Ovary (tissue), 10 donors: ENCODE measurements at places on chromosomes 2 and 18. TPM values are rescaled to one million over a fixed set of nuclear protein-coding genes. Genes with fewer than 3 reads are reported as not detected.

The PLCD4 gene
- 1.3 TPM for total RNA-seq

The SIX3 gene
- total RNA-seq: not detected

GRCh38 chr18:3213300-3214059 lies 6.3 kb downstream of the MYOM1 start:
- DNase-seq: no peak
- no peak overlapping the region for H3K27ac ChIP-seq
- H3K36me3 ChIP-seq: no peaks in the 10 kb centered on the region
- H3K27me3 ChIP-seq: no peaks in the 10 kb centered on the region
- H3K4me1 ChIP-seq: no peaks in the 10 kb centered on the region

DNA sequence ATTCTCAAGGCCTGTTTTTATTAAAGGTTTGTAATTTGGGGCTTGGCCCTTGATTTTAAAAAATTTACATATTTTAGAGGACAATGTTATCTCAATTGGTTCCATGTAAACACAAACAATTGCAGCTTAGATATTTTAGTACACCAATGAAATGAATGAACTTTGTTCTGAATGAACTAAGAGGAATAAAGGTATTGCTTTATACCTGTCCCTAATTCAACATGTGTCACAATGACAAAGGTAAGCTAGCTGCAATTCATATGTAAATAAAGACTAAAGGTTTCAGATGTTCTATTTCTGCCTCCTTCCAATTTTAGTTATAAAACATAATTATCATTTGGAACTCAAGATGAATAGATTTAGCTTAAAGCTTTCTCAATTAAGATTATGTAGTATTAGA lies 11.4 kb downstream of the HOXD1 start:
- no peak for DNase-seq
- no peaks in the 10 kb centered on the region for H3K27me3 ChIP-seq
- H3K27ac ChIP-seq: no peak overlapping the region
- no peaks in the 10 kb centered on the region for H3K36me3 ChIP-seq
- H3K4me3 ChIP-seq: no peak overlapping the region

The SP110 gene
- total RNA-seq: 21.4 TPM

- no peaks in the 10 kb centered on the region for H3K36me3 ChIP-seq
- DNase-seq: no peak
- no peaks in the 10 kb centered on the region for H3K27me3 ChIP-seq
- no peak overlapping the region for H3K27ac ChIP-seq
Observed at GRCh38 chr2:127095784-127096183, 11.2 kb downstream of the BIN1 start.

- H3K4me3 ChIP-seq: no peak overlapping the region
- DNase-seq: no peak
- H3K27me3 ChIP-seq: no peaks in the 10 kb centered on the region
- H3K27ac ChIP-seq: no peak overlapping the region
Observed at GRCh38 chr2:88813612-88814011, 122.1 kb downstream of the RPIA start.

DNA sequence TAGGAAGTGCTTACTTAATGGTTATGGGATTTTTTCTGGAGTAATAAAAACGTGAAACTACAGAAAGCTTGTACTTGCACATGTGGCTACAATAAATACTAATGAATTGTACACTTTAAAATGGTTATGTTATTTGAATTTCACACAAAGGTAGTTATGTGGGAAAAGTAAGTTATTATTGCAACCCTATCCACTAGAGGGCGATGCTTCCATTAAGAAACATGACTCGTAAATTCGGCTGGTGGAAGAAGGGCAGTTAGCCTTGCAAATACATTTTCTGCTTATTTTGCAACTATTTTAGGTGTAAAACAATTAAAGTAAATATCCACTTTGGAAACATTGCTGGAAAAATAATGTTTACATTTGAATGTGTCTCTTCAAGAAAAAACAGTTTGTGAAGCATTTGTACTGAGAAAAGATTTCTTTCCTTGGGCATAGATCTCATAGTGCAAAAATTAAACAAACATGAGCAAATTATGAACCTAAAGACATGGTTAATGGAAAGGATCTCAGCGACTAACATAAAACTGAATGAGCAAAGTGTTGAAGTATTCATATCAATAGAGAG lies 68.1 kb upstream of the CSRNP3 start:
- H3K36me3 ChIP-seq: no peaks in the 10 kb centered on the region
- H3K4me3 ChIP-seq: no peak overlapping the region
- no peaks in the 10 kb centered on the region for H3K4me1 ChIP-seq
- no peak for DNase-seq
- H3K27me3 ChIP-seq: no peaks in the 10 kb centered on the region

The FAM98A gene
- 48.6 TPM for total RNA-seq

DNA sequence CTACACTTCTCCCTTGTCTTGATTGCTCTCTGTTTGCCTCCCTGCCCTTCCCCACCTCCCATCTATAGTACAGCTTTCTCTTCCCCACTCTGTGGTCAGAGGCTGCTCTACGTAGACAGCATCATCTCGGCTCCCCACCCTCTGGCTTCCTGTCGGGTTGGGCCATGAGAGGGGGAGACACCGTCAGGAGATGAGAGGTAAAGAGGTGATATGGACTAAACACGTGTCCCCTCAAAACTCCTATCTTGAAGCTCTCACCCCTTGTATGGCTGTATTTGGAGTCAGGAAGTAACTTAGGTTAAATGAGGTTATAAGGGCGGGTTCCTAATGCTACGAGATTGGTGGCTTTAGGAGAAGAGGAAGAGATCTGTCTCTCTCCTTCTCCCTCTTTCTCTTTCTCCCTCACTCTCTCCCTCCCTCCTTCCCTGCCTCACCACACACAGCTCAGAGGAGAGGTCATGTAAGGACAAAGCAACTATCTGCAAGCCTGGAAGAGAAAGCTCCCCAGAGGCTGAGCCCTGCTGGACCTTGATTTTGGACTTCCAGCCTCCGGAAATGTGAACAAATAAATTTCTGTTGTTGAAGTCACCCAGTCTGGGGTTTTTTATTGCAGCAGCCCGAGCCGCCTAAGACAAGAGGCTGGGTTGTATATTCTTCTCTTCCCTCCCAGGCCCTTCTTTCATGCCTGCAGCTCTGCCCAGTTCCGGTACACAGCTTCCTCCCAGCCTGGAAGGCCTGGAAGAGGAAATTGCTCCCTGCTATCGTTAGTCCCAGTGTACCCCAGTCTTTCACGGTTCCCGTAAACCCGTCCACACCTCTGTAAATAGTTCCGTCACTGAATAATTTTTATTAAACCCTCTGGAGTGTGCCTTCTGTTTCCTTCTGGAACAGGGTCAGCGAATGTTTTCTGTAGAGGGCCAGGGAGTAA lies 138.0 kb downstream of the AKAIN1 start:
- H3K27ac ChIP-seq: no peak overlapping the region
- DNase-seq: no peak
- no peak overlapping the region for H3K4me3 ChIP-seq
- H3K36me3 ChIP-seq: no peaks in the 10 kb centered on the region
- no peaks in the 10 kb centered on the region for H3K27me3 ChIP-seq

- no peaks in the 10 kb centered on the region for H3K27me3 ChIP-seq
- no peaks in the 10 kb centered on the region for H3K4me1 ChIP-seq
- H3K4me3 ChIP-seq: no peak overlapping the region
- H3K27ac ChIP-seq: no peak overlapping the region
Observed at GRCh38 chr2:55056024-55056521, 5.8 kb upstream of the RTN4 start.

DNA sequence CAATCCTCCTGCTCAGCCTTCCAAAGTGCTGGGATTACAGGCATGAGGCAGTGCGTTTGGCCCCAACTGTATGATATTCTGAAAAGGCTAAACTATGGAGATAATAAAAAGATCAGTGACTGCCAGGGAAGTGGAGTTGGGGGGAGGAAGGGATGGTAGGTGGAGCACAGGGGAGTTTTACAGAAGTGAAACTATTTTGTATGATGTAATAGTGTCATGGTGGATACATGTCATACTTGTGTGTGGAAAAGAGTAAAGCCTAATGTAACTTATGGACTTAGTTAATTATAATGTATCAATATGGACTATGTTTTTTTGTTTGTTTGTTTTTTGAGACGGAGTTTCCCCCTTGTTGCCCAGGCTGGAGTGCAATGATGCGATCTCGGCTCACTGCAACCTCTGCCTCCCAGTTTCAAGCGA lies 2.9 kb upstream of the GGCX start:
- no peak overlapping the region for H3K4me3 ChIP-seq
- DNase-seq: no peak
- H3K36me3 ChIP-seq: no peaks in the 10 kb centered on the region
- H3K4me1 ChIP-seq: peaks cover 6% of the 10 kb centered on the region

DNA sequence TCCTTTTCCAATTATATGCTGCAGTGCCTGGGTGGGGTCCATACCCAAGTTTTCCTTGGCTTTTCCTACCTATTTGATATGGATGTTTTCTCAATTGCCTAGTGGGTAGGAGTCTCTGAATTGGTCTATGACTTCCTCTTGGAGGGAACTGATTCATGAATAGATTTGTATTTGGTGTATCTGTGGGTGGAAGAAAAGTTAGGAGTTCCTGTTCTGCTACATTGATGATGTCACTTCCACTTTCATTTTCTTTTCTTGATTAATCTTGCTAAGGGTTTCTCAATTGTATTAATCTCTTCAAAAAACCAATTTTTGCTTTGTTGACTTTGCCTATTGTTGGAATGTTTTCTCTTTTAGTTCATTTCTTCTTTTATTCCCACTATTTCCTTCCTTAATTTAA lies 37.4 kb upstream of the SLC9A2 start:
- DNase-seq: no peak
- no peaks in the 10 kb centered on the region for H3K4me1 ChIP-seq
- H3K27ac ChIP-seq: no peak overlapping the region
- no peaks in the 10 kb centered on the region for H3K36me3 ChIP-seq

DNA sequence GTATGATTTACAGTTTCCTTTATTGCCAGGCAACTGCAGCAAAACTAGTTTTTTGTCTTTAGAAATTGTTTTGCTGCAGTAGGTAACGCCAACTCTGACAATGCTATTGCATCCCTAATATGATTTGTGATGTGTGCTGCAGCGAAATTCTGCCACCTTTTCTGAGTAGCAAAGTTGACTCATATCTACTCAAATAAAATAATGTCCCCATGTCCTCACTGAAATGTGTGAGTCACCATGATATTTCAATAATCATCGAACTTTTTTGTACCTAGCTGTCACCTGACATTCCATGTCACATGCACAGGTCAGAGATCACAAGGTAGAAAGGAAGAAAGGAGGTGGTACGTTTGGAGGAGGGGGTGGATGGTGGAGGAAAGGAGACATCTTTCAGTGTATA lies 205.0 kb downstream of the RAD51AP2 start:
- no peak for DNase-seq
- H3K4me1 ChIP-seq: no peaks in the 10 kb centered on the region
- H3K27ac ChIP-seq: no peak overlapping the region
- no peaks in the 10 kb centered on the region for H3K36me3 ChIP-seq

The ETAA1 gene
- total RNA-seq: 14.1 TPM

DNA sequence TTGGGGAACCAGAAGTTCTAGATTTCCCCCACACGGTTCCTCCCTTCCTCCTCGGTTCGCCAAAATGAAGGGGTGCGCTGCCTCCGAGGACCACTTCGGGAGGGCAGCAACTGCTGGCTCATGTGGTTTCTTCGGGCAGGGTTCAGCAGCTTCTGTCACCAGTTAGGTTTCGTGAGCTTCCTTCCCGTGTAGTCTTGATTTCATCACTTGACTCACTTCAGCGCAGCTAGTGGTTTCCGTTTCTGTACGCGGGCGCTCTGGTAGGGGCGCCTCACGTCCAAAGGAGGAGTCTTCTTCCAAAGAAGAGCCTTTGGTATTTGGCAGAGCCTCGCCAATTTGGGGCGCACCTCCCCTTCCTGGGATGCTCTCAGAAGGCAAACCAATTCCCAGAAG lies 485 bp upstream of the GALNT3 start:
- H3K36me3 ChIP-seq: no peaks in the 10 kb centered on the region
- H3K4me1 ChIP-seq: peaks cover 3% of the 10 kb centered on the region
- no peaks in the 10 kb centered on the region for H3K27me3 ChIP-seq
- DNase-seq: peak; percentile 18
- H3K4me3 ChIP-seq: peak overlapping the region; percentile 43
- H3K27ac ChIP-seq: peak overlapping the region; percentile 42

The C2orf15 gene
- total RNA-seq: 0.24 TPM

The KYNU gene
- 0.74 TPM for total RNA-seq

GRCh38 chr2:161343235-161343634 lies 35.0 kb downstream of the PSMD14 start:
- no peaks in the 10 kb centered on the region for H3K27me3 ChIP-seq
- no peak overlapping the region for H3K4me3 ChIP-seq
- no peaks in the 10 kb centered on the region for H3K4me1 ChIP-seq
- no peak overlapping the region for H3K27ac ChIP-seq
- no peaks in the 10 kb centered on the region for H3K36me3 ChIP-seq
- DNase-seq: no peak

DNA sequence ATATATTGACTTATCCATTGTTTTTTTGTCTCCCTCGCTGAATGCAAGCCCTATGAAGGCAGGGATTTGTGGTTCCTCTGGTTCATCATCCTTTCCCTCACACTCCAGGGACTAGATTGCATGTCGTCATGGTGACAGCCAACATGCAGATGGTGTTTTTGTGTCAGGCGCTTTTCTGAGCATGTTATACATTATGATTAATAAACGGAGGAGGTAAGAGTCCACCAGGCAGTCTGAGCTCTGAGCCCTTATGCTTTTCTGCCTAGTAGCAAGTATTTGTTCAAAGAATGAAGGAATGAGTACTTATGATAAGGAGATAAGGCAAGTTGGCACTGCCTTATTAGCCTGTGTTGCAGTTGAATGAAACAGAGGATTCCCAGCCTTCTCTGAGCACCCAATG lies 181.6 kb downstream of the MGAT5 start:
- no peaks in the 10 kb centered on the region for H3K4me1 ChIP-seq
- no peaks in the 10 kb centered on the region for H3K36me3 ChIP-seq
- no peak overlapping the region for H3K27ac ChIP-seq
- H3K4me3 ChIP-seq: no peak overlapping the region

The NPHP1 gene
- 4.6 TPM for total RNA-seq

GRCh38 chr2:146135245-146135644 lies 1615.3 kb upstream of the ZEB2 start:
- no peaks in the 10 kb centered on the region for H3K27me3 ChIP-seq
- H3K27ac ChIP-seq: no peak overlapping the region
- no peaks in the 10 kb centered on the region for H3K36me3 ChIP-seq
- H3K4me3 ChIP-seq: no peak overlapping the region

- DNase-seq: no peak
- no peak overlapping the region for H3K27ac ChIP-seq
- H3K36me3 ChIP-seq: no peaks in the 10 kb centered on the region
- H3K4me3 ChIP-seq: no peak overlapping the region
- H3K4me1 ChIP-seq: peaks cover 2% of the 10 kb centered on the region
Observed at GRCh38 chr2:55949613-55950012, 26.0 kb upstream of the EFEMP1 start.

- no peak overlapping the region for H3K4me3 ChIP-seq
- H3K27ac ChIP-seq: no peak overlapping the region
- no peaks in the 10 kb centered on the region for H3K27me3 ChIP-seq
- H3K4me1 ChIP-seq: no peaks in the 10 kb centered on the region
- DNase-seq: no peak
- no peaks in the 10 kb centered on the region for H3K36me3 ChIP-seq
Observed at GRCh38 chr2:173666171-173666888, 298.8 kb downstream of the SP3 start.

The EVX2 gene
- total RNA-seq: not detected
